Stimulated activated naive CD8-positive, alpha-beta T cell treated with anti-CD3 and anti-CD28 coated beads, Interleukin-15, amount 100 ng/mL, for 72 hours (primary cell): ENCODE measurements at places on chromosomes 1 and 21.

DNA sequence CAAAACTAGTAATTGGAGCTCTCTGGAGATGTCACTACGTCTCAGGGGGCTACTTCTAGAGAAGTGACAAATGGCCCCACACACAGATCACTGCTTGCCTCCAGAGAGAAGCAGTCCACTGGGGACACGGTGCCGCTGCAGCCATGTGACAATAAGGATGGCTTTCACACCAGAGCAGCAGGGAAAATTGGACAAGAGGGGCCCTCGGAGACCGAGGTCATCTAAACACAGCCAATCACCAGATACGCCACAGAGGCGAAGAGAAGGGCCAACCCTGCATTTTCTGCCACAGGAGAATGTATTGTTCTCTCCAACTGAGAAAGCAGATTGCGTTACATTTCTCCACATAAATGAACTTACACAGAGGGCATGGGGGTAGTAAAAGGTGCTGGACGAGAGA, 51.2 kb upstream of the TIAM1 start:
- DNase-seq, result no peak

DNA sequence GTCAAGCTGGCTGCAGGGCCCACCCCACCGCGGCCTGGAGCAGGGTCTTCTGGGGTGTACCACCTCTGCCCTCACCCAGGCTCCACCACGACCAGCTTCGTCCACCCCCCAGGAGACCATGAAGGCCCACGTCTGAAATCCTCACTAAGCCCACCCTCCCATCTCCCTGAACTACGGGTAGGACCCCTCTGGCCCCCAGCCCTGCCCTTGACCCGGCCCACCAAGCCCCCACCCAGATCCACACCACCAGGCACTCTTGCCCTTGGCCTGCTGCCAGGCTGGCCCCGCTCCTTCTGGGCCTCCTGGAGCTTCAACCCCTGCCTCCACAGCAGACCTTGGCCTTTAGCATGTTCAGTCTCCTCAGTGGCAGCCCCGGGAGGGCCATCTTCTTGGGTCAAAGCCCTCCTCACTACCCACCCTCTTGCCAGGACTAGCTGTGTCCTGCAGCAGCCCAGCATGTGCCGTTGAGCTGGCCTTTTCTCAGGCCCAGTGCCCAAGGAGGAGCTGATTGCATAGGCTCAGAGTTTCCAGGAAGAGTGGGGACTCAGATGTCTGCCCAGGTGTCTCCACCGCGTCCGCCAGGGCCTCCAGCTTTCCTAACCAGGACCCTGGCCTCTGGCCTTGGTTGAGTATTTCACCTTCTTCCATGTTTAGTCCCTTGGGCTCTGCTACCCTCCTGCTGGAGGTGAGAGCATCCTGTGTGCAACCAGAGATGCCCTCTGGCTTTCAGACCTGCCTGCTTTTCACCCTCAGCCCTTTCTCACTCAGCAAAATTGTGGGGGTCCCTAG, 17.7 kb upstream of the SAMD11 start:
- DNase-seq, result peak; percentile 9

- DNase-seq, result peak; percentile 63
These were observed 10.9 kb downstream of the WNT4 start for GRCh38 chr1:22131875-22132486.

DNA sequence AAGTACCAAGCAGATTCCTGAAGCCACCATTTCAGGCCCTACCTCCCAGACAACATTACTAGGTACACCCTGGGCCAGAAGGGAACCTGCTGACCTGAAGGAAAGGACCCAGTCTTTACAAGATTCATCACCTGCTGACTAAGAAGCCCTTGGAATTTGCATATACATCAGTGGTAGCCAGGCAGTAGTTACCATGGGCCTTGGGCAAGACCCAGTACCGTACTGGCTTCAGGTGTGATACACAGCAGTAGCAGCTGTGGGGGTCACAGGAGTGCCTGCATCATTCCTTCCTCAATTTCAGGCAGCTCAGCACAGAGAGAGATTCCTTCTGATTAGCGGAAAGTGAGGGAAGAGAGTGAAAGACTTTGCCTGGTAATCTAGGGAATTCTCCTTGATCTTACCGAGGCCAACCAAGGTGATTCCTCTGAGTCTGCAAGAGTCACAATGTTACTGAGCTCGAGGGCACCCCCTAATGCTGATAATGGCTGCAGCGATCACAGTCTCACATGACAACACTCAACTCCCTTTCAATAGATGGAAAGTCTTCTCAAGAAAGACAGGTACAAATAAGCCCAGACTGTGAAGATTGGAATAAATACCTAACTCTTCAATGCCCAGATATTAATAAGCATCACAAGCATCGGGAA, 22.0 kb upstream of the UHMK1 start:
- DNase-seq, result no peak

DNA sequence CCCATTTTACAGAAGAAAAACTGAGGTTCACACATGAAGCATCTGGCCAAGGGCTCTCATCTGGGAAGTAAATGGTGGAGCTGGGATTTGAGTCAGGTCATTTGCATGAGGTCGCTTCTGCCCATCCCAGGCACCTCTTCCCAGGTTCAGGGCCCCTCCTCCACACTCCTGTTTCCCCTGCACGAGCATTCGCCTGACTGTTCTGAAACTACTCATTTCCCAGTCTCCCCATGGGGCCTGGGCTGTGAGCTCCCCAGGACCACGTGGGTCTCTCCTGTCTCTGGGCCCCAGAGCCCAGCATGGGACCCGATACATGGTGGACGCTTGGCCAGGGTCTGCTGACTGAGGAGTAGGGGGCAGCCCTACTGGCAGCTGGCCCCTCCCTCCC, 360.8 kb downstream of the MATN1 start:
- no peak for DNase-seq

GRCh38 chr1:226937940-226938725, 2.0 kb upstream of the COQ8A start:
- no peak for DNase-seq

GRCh38 chr1:117834416-117834815, 95.0 kb downstream of the GDAP2 start:
- DNase-seq, result no peak

DNA sequence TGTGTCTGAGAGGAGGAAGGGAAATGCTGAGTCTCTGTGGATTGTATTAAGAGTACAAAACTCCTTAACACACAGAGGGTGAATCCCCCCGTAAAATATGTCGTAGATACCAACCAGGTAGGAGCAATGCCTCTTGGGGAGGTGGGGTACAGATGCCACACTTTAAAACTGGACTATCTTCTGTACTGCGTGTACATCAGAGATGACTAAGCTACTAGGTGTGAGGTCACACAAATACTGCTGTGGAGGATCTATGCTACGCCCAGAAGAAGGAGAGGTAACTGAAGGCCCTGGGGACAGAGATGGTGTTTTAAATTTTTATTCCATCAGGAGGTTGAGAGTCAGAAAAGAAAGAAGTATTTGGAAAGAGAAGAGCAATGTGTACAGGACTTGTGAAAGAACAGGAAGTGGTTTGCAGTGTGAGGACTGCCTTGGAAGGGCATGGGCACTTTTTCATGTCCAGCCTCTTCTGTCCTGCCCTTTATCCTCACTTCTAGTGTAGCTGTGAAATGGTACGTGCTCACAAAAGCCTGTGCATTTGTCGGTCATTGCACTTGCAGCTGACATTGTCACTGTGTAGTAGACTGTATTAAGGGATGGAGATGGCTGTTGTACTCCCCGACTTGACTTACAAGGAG, 287.8 kb upstream of the CHRM3 start:
- DNase-seq, result no peak

GRCh38 chr1:229815076-229815475, 189.0 kb downstream of the URB2 start:
- no peak for DNase-seq

- DNase-seq, result no peak
These were observed 41.4 kb upstream of the LMX1A start for GRCh38 chr1:165397944-165398343.
